ENCODE measurements at places on chromosomes 12 and 14.
A peak's percentile ranks its signal among the peaks of the same experiment; 100 is the strongest.

- no peak for DNase-seq
- H3K27me3 ChIP-seq, result no peaks in the 10 kb centered on the region
- H3K4me1 ChIP-seq, result no peaks in the 10 kb centered on the region
- no peak overlapping the region for H3K27ac ChIP-seq
- H3K36me3 ChIP-seq, result peaks cover 27% of the 10 kb centered on the region
- H3K4me3 ChIP-seq, result no peak overlapping the region
Observed at GRCh38 chr14:22939684-22940083, 10.5 kb upstream of the PRMT5 start.

GRCh38 chr12:128815779-128816642 lies 7.7 kb downstream of the SLC15A4 start:
- H3K4me1 ChIP-seq, result peaks cover 5% of the 10 kb centered on the region

DNA sequence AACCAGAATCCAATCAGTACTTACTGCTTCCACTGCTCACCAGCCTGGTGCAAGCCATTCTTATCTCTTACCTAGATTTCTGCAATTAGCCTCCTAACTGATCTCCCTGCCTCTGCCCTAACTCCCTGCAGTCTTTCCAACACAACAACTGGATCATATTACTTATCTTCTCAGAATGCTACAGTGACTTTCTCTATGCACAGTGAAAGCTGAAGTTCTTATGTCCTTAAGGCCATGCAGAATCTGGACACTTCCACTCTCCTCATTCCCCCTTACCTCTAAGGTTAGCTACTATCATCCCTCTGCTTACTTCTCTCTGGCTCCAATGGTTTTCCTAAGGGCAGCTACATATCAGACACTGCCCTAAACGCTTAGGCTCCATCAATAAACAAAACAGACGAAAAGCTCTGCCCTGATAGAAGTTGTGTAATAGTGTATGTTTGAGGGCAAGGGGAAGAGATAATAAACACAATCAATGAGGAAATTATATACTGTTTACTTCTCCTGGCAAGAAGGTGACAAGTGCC lies 4.0 kb downstream of the KTN1 start:
- H3K4me3 ChIP-seq, result no peak overlapping the region
- H3K36me3 ChIP-seq, result no peaks in the 10 kb centered on the region
- peaks cover 26% of the 10 kb centered on the region for H3K4me1 ChIP-seq
- no peak for DNase-seq
- H3K27me3 ChIP-seq, result no peaks in the 10 kb centered on the region

- no peak for DNase-seq
- no peak overlapping the region for H3K4me3 ChIP-seq
- no peak overlapping the region for H3K27ac ChIP-seq
- no peaks in the 10 kb centered on the region for H3K4me1 ChIP-seq
- no peaks in the 10 kb centered on the region for H3K27me3 ChIP-seq
- no peaks in the 10 kb centered on the region for H3K36me3 ChIP-seq
Observed at GRCh38 chr12:19915392-19916195, 452.7 kb upstream of the PDE3A start.

DNA sequence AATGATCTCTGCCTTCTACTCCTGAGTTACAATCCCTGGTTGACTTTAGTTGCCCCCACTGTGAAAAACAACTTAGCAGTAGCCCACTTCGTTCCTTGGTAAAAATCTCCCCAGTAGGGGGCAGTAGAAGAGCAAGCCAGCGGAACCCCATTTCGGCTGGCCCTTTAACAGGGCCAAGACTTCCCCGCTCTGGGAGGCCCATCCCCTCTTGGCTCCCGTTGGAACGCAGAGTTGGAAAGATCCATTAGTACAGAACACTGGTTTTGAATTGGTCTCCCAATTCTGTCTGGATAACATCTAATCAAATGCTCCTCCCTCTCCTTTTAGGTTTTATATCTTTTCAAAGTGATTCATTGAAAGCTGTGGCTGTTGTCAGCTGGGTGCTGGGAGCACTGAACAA lies 1133.3 kb downstream of the BCL11B start:
- no peaks in the 10 kb centered on the region for H3K36me3 ChIP-seq
- H3K27me3 ChIP-seq, result peaks cover 36% of the 10 kb centered on the region
- H3K4me1 ChIP-seq, result no peaks in the 10 kb centered on the region
- no peak overlapping the region for H3K4me3 ChIP-seq
- DNase-seq, result no peak

GRCh38 chr12:118175823-118176447 lies 40.0 kb downstream of the PEBP1 start:
- peaks cover 95% of the 10 kb centered on the region for H3K36me3 ChIP-seq
- H3K27me3 ChIP-seq, result no peaks in the 10 kb centered on the region
- DNase-seq, result no peak

- H3K36me3 ChIP-seq, result no peaks in the 10 kb centered on the region
- H3K27ac ChIP-seq, result no peak overlapping the region
- H3K27me3 ChIP-seq, result no peaks in the 10 kb centered on the region
- H3K4me3 ChIP-seq, result no peak overlapping the region
- DNase-seq, result no peak
- H3K4me1 ChIP-seq, result peaks cover 45% of the 10 kb centered on the region
Observed at GRCh38 chr14:102784892-102785594, 7.8 kb downstream of the TRAF3 start.

- DNase-seq, result no peak
- H3K27ac ChIP-seq, result peak overlapping the region; percentile 94
- peaks cover 6% of the 10 kb centered on the region for H3K4me1 ChIP-seq
- no peaks in the 10 kb centered on the region for H3K36me3 ChIP-seq
- H3K27me3 ChIP-seq, result peaks cover 100% of the 10 kb centered on the region
- H3K4me3 ChIP-seq, result peak overlapping the region; percentile 32
Observed at GRCh38 chr14:36518586-36519430, 1.2 kb downstream of the NKX2-1 start.

DNA sequence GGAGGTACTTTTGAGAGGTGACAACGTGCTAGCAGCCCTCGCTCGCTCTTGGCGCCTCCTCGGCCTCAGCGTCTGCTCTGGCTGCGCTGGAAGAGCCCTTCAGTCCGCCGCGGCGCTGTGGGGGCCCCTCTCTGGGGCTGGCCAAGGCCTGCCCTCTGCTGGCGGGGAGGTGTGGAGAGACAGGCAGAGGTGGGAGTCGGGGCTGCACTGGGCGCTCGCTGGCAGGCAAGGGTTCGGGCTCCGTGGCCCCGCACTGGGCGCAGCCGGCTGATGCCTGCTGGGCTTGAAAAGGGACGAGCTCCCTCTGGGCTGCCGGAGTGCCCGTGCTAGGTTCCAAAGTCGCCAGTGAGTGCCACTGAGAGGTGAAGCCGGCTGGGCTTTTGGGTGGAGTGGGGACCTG lies 580.0 kb downstream of the DIO2 start:
- H3K4me3 ChIP-seq, result no peak overlapping the region
- H3K4me1 ChIP-seq, result no peaks in the 10 kb centered on the region
- DNase-seq, result no peak
- no peak overlapping the region for H3K27ac ChIP-seq

DNA sequence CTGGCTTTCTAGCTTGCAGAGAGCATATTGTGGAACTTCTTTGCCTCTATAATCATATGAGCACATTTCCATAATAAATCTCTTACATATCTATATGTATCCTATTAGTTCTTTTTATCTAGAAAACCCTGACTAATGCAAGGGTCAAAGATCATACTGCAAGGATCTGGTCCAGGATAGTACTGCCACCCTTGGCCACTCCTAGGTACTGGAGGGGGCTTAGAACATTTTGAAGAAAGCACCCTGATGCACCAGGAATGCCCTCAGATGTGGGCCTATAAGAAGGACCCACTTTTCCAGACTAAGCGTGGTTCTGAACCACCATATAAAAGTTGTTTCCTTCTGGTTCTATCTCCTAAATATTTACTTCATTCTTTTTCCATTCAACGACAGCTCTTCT lies 14.6 kb downstream of the ATXN7L3B start:
- H3K27me3 ChIP-seq, result no peaks in the 10 kb centered on the region
- H3K36me3 ChIP-seq, result no peaks in the 10 kb centered on the region
- H3K27ac ChIP-seq, result no peak overlapping the region
- no peaks in the 10 kb centered on the region for H3K4me1 ChIP-seq
- DNase-seq, result no peak

GRCh38 chr12:67202678-67203012 lies 66.5 kb upstream of the CAND1 start:
- H3K4me1 ChIP-seq, result no peaks in the 10 kb centered on the region
- no peak overlapping the region for H3K4me3 ChIP-seq
- no peaks in the 10 kb centered on the region for H3K36me3 ChIP-seq
- no peaks in the 10 kb centered on the region for H3K27me3 ChIP-seq
- no peak overlapping the region for H3K27ac ChIP-seq

GRCh38 chr12:20128928-20129327 lies 239.4 kb upstream of the PDE3A start:
- H3K4me1 ChIP-seq, result no peaks in the 10 kb centered on the region
- H3K4me3 ChIP-seq, result no peak overlapping the region
- DNase-seq, result no peak
- no peaks in the 10 kb centered on the region for H3K36me3 ChIP-seq

All from left lung (tissue), 14 donors.